ENCODE measurements at places on chromosomes 5 and 9. TPM values are rescaled to one million over a fixed set of nuclear protein-coding genes. Genes with fewer than 3 reads are reported as not detected.

- H3K4me1 ChIP-seq, result no peaks in the 10 kb centered on the region
- no peak for DNase-seq
- no peaks in the 10 kb centered on the region for H3K27me3 ChIP-seq
- no peak overlapping the region for H3K27ac ChIP-seq
- H3K36me3 ChIP-seq, result no peaks in the 10 kb centered on the region
These were observed 150.8 kb downstream of the HACD4 start for GRCh38 chr9:20880675-20881074.

DNA sequence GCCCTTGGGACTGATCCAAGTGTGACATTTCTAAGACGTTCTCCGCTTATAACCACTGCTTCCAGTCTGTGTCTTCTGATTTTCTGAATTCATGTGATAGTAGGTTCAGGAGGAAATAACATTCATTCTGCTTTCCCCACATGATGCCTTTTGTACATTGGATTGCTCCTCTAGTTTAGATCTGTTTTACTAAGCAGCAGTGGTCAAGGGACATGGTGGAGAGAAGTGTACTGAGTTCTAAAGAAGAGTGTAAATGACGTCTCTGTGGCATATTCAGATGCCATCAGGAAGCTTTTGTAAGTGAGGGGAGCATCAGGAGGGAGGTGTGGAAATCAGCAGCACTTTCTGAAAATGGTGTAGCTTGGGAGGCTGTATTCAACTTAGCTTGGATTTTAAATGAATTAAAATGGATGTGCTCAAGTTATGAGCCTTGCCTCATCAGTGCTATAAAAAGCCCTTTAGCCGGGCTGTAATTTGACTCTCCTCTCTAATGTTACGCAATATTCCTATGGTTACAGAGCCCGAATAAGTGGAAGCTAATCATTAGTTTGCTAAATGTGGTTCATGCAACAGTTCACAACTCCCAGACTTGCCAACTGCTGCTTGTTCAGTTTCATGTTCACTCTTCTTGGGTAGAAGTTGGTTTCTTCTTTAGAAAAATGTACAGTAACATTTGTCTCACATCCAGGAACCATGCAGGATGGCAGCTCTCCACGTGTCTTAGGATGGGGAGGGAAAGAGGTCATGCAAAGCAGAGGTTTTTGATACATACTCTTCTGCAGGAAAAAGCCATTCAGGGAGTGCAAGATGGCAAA lies 281.3 kb downstream of the ARHGAP26 start:
- no peaks in the 10 kb centered on the region for H3K36me3 ChIP-seq
- no peak for DNase-seq
- peaks cover 78% of the 10 kb centered on the region for H3K4me1 ChIP-seq
- no peak overlapping the region for H3K27ac ChIP-seq
- no peak overlapping the region for H3K4me3 ChIP-seq

DNA sequence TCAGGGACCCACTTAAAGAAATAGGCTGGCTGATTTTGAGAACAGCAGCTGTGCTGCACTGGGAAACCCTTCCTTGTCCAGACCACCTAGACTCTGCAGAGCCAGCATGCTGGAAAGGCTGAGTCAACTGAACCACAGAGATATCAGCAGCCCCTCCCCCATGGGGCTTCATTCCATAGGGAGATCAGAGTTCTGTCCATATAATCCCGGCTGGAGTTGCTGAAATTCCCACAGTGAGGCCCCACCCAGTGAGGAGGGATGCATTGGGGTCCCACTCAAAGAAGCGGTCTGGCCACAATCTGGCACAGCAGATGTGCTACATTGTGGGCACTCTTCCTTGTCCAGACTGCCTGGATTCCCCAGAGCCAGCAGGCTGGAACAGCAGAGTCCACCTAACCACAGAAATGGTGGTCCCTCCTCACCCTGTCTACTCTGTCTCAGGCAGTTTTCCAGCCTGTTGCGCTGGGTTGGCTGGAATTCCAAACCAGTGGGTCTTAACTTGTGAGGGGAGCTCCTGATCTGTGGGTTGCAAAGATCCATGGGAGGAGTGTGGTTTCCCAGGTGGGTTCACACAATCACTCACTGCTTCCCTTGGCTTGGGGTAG lies 127.1 kb downstream of the RNF180 start:
- no peak overlapping the region for H3K4me3 ChIP-seq
- no peak for DNase-seq

- no peaks in the 10 kb centered on the region for H3K36me3 ChIP-seq
- DNase-seq, result no peak
- peaks cover 7% of the 10 kb centered on the region for H3K4me1 ChIP-seq
These were observed 469.1 kb downstream of the RAB3C start for GRCh38 chr5:59051951-59052350.

DNA sequence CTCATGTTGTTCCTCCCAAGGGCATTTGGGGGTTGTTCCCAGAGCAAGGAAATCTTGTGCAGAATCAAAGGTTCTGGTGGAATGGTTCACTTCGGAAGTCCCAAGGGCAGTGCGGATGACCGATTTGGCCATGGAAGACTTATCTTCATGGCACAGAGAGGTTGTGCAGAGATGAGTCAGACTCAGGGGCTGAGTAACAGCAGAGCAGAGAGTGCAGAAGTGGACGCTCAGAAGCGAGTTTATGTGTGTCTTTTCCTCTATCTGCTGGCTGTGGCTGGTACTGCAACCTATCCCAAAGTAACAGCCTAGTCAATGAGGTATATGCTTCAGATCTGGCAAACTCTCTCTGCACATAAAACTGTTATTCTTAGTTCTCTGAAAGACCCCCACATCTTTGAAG lies 118.1 kb downstream of the DPYSL3 start:
- no peaks in the 10 kb centered on the region for H3K27me3 ChIP-seq
- no peak overlapping the region for H3K4me3 ChIP-seq
- no peaks in the 10 kb centered on the region for H3K4me1 ChIP-seq

ANKRD34B gene
- total RNA-seq, result not detected

C9orf50 gene
- total RNA-seq, result 0.31 TPM

LHX2 gene
- total RNA-seq, result not detected

CCL21 gene
- total RNA-seq, result not detected

THBS4 gene
- 4.7 TPM for total RNA-seq

TRAF1 gene
- 101 TPM for total RNA-seq

Data from activated T-cell treated with anti-CD3 and anti-CD28 coated beads, Interleukin-2, amount 50 U/mL, for 72 hours (primary cell).